ENCODE measurements at places on chromosomes 6 and 20.

GRCh38 chr6:51028276-51028675 is 209.6 kb downstream of the TFAP2B start:
- DNase-seq = no peak

DNA sequence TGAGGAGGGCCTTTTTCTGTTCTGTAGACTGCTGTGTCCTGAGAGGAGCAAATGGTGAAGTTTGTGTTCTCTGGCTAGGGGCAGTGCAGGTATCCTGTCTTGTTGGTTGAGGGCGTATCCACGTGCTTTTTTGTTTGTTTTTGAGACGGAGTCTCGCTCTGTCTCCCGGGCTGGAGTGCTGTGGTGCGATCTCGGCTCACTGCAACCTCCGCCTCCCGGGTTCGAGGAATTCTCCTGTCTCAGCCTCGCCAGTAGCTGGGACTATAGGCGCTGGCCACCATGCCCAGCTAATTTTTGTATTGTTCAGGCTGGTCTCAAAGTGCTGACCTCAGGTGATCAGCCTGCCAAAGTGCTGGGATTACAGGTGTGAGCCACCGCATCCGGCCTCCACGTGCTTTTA is 10.8 kb upstream of the PXDC1 start:
- DNase-seq = no peak

- peak; percentile 56 for DNase-seq
Measured at GRCh38 chr20:44738813-44739477, 6.7 kb upstream of the KCNK15 start.

GRCh38 chr6:47241742-47242482 is 67.8 kb downstream of the TNFRSF21 start:
- no peak for DNase-seq

- no peak for DNase-seq
Measured at GRCh38 chr6:108501559-108501958, 59.2 kb upstream of the FOXO3 start.
